ENCODE measurements at places on chromosomes 1 and 21.

- DNase-seq, result no peak
Measured at GRCh38 chr21:21612466-21612865, 614.3 kb downstream of the NCAM2 start.

DNA sequence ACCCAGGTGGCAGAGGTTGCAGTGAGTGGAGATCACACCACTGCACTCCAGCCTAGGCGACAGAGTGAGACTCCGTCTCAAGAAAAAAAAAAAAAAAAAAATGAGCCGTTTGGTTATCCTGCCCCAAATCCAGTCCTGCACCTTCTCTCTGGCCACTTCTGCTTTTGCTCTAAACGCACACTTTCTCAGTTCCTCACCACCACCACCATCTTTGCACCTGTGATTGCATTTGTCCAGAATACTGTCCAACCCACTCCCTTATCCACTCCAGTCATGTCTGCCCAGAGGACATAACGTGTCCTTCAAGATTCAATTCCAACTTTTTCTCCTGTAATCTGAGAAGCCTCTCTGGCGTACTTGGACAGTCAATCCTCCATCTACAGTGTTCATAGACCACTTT, 2.2 kb upstream of the NEK2 start:
- DNase-seq, result no peak

- no peak for DNase-seq
Measured at GRCh38 chr1:149942207-149942606, 5.5 kb upstream of the MTMR11 start.

DNA sequence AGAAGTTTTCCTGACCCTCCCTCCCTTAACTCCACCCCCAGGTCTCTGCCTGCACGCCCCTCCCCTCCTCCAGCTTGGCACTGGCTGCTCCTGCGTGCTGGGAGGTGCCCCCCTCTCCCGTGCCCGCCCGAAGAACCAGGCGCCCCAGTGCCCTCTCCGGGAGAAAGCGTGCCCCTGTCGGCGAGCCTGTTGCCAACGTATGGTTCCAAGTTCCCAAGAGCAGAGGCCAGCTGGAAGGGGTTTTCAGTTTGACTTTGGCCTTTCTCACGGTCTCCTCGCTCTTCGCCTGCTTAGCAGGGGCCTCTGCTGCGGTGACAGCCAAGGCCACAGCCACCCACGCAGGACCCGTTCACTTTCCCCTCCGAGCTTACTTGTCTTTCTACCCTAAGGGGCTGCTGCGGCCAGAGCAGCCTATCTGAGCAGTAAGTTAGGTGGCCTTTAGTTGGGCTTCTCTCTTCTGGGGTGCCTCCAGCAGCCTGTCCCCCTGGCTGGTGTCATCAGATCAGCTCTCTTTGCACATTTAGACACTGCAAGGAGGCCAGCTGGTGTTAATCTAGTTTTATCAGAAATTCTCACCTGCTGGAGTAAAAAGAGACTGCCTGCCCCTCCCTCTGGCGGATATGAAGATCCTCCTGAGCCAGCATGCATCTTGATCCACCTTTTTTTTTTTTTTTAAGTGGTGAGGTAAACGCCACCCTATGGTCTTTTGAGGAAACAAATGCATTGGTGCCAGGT, 1.5 kb downstream of the STUM start:
- DNase-seq, result no peak

GRCh38 chr1:112114540-112114939, 125.1 kb upstream of the KCND3 start:
- no peak for DNase-seq

DNA sequence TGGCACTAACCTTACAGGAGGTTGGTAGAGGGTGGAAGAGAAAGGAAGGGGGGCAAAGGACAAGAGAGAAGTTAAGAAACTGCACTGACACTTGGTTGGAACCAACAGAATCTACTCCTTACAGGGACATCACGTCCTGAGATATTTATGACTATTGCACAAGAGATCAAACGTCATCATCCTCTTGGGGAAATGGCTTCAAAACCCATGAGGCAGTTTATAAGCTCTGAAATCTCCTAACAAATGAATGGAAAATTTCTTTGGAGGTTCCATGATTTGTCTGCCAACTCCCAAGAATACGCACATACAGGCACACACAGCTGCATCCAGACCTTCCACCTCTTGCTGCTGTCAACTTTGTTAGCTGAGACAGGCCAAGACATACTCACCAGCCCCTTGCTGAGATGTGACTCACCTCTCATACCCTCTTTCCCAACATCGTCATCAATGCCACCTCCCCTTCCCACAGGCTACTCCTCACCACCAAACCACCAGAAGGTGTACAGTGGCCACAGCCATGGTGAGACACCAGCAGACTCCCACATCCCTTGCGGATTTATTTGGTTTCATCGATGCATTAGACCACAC, 135.5 kb downstream of the SETD4 start:
- DNase-seq, result no peak

DNA sequence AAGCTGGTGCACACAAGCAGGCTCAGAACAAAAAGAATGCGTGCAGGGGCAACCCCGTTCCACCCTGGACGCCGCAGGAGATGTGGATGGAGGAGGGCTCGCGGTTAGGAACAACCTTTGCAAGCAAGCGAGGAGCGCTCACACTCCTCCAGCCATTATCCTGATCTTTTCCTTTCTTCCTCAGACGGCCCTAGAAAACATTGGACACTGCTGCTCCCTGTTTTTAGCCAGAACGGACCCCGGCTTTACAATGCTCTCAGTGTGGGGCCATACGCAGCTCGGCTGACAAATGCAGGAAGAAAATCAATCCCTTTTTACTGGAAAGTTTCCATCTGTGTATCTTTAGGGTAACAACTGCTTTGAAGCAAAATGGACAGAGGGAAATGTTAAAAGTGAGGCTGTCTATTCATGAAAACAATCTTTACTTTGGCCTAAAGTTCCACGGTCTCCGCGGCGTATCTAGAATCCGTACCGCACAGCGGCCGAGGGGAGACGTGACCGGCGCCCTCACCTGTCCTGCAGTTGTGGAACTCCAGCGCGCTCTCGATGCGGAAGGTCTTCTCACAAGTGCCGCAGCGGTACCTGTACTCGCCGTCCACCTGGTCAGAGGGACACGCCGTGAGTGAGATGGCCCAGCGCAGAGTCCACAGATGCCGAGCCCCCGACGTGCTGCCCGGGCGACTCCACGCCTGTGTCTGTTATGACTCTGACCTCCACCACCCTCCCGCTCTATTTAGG, 44.0 kb downstream of the PRDM15 start:
- DNase-seq, result no peak

DNA sequence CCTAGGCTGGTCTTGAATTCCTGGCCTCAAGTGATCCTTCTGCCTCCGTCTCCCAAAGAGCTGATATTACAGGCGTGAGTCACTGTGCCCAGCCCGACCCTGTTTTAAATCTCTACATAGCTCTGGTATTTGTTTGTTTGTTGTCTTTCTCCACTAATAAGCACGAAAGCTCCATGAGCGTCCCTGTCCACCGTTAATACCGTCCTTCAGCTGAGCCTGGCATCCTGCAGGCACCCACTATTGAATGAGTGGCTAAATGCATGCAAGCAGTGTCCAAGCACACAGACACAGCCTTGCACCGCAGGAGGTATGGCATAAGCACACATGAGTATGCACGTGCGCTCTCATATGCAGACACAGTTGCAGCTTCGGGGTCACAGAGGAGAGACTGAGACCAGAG, 4.5 kb upstream of the COL16A1 start:
- no peak for DNase-seq

- DNase-seq, result no peak
Measured at GRCh38 chr1:52771384-52771783, 45.1 kb downstream of the ZYG11B start.

DNA sequence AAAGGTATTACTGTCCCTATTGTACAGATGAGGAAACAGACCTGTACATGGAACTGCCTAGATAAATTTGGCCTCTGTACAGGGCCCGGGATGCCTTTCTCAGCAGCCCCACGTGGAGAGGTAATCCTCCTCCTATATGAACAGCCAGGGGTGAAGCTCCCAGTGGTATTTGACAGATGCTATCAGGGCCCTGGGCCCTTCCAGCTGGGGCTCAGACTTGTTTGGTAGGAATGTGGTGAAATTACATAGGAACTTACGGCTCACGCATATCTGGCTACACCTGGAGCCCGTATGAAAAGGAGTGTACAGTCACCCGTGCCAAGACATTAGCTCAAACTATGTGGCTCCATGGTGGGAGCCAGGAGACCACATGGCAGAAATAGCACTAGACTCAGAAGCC, 24.8 kb upstream of the TCEA3 start:
- no peak for DNase-seq

DNA sequence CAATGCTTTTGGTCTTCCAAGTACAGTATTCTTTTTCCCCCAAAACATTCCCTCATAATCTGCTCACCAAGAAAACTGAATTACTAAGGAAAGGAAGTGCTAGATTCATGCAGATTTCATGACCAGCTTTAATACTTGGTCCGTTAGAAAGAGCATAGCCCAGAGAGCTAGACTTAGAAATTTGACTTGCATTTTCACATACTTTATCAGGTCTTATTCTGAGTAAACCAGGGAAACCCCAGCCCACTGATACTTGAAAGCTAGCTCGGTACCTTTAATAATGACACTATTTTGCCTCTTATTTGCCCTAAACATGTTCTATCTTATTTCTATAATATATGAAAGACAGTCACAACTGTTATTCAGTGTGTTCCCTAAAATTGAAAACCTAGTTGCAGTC, 204.5 kb downstream of the TTLL7 start:
- no peak for DNase-seq

DNA sequence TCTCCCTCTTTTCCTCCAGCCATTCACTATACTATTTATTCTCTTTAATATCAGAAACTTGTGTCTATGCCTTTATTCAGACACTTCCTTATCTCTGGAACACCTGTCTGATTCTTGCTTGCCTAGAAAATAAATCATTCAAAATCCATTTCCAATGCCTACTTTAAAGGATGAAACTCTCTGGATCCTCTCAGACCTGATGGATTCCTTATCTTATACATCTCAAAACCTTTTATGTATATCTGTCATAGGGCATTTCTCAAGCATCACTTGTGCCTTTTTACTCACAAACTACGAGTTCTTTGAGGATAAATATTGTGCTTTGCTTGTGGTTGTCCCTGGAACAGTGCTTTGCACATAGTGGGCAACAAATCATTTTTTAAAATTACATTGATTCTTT, 3.8 kb upstream of the ATP6V1G3 start:
- DNase-seq, result no peak

DNA sequence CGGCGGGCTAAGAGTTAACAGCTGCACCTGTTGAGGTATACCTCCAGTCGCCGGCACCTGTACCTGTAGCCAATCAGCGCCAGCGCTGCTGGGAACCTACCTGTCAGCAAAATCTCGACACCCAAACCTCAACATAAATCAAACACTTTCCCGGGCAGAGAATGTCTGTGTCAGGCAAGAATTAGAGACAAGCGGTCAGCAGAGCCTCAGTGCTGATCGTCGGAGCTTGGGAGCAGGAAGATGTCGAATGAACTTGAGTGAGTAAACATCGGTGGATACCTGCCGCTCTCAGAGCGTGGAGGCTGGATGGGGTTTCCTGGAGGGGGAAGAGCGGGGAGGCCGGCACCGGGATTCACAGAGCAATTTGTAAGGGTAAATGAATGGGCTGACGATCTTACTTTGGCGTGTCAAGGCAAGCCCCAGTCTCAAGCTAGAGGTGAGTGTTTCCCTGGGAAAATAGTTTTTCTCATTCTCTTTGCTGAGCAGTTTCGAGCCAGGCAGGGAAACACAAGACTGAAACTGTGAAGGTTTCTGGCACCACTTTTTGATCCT, at the start of gene GRHL3:
TSS of gene GRHL3 (plus strand) at position 46 of the 552 bp plus-strand sequence. CDS start at position 241, 195 bp downstream.
- DNase-seq, result peak; percentile 28

DNA sequence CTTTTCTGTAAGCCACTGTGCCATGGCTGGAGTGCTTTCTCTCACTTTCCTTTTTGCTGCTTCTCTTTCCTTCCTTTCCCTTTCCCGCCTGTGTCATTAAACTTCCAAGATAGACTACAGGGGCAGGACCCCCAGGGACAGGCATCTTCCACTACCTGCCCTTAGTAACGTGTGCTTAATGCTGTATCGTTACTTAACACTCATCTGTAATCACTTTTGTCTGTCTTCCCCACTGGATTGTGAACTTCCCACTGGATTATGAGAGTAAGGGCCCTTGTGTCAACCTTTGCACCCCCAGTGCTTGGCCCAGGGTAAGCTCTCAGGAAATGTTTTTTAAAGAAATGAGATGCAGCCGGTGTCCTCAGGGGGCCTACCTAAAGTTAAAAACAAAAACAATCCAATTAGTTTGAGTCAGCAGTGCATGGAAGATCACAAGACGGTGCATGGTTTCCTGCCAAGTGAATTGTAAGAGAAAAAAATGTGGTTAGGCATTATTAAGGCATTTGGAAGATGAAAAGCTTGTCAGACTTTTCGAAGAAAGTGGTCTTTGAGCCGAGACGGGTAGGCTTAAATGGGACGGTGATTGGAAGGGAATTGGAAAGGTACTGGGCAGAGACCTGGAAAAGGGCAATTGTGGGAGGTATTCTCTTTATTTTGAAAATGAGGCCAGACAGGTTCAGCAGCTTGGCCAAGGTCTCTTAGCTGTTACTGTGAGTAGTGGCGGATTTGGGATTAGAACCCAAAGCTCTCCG, 958 bp downstream of the LYPLAL1 start:
- peak; percentile 18 for DNase-seq

DNA sequence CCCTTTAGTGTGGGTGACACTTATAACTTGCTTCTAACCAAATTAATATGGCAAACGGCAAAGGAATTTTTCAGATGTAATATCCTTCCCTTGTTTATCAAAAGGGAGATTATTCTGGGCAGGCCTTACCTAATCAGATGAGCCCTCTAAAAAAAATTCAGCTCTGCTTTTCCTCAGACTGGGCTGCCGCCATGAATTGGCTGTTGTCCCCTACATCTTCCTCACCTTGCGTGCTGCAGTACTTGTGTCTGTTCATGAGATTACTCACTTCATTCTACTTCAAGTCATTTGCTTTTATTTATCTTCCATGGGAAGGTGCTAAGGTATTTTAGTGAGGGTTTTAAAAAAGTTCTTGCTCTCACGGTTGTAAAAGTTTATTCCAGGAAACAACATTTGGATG, 705.5 kb downstream of the KCNT2 start:
- DNase-seq, result no peak

- DNase-seq, result no peak
Measured at GRCh38 chr1:2427976-2428375, 15.6 kb upstream of the PEX10 start.

GRCh38 chr1:28343405-28343804, 14.6 kb downstream of the MED18 start:
- DNase-seq, result no peak

DNA sequence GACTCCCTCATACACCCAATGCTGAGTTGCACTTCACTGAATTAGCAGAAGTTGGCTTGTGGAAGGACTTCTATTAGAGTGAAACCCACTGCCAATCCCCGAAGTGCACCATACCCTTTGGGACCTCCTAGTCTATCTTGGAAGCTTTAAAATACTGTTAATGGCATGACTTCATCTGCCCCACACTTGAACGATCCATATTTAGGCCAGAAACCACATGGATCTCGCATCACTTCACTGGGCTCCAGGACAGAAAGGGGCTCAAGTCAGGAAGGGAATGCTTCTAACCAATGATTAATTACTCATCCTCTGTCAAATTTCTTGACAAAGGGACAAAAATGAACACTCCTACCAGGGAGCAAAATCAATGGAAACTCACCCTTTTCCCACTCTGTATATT, 69.1 kb downstream of the BCAR3 start:
- DNase-seq, result no peak
